Stimulated activated CD4-positive, alpha-beta T cell treated with anti-CD3 and anti-CD28 coated beads, Interleukin-2, amount 100 ng/mL, for 24 hours (primary cell): ENCODE measurements at places on chromosomes 11 and 22.
A peak's percentile ranks its signal among the peaks of the same experiment; 100 is the strongest.

- DNase-seq, result no peak
Observed at GRCh38 chr11:28227460-28227859, 119.3 kb downstream of the METTL15 start.

- DNase-seq, result no peak
Observed at GRCh38 chr11:130150790-130151189, 8.8 kb upstream of the ST14 start.

DNA sequence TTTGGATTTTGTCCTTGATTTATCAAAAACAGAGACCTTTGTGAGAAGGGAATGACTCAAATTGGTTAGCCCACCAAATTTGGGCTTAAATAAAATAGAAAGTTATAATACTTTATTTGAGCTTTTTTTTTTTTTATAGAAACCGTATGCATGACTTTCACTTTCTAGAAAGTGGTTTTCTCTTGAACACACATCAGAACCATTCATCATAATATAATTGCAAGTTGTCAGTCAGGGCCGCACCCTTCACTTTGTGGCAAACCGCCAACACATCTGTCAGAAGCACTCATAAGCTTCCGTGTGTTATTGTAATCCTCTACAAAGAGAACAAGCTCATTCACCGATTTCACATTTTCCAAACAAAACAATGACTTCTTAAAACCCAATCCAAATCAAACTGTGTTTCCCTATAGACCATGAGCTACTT lies 76.1 kb downstream of the SOX6 start:
- peak; percentile 2 for DNase-seq

DNA sequence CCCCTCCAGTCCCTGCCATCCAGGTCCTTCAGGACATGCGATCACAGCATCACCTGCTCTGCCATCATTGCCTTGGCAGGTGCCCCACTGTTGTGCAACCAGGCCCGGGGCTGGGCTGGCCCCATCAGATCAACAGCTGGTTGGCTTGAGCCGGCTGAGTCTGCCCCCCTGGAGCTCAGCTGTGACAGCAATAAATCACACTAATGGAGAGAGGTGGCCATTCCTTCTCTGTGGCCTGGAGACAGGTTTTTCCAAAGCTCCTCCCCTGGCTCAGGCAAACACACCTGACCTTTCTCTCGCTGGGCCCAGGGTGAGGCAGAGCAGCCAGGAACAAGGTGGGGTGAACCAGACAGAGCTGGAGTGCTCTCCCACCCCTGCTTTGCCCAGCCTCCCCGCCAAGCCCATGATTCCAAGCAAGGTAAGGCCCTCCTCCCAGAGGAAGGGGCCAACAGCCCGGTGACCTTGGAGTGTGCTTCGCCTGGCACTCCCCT lies 8.9 kb upstream of the FXYD2 start:
- DNase-seq, result peak; percentile 10

GRCh38 chr11:76419896-76420295 lies 24.9 kb upstream of the EMSY start:
- peak; percentile 10 for DNase-seq

- DNase-seq, result no peak
Observed at GRCh38 chr11:126123686-126124085, 61.0 kb upstream of the CDON start.

DNA sequence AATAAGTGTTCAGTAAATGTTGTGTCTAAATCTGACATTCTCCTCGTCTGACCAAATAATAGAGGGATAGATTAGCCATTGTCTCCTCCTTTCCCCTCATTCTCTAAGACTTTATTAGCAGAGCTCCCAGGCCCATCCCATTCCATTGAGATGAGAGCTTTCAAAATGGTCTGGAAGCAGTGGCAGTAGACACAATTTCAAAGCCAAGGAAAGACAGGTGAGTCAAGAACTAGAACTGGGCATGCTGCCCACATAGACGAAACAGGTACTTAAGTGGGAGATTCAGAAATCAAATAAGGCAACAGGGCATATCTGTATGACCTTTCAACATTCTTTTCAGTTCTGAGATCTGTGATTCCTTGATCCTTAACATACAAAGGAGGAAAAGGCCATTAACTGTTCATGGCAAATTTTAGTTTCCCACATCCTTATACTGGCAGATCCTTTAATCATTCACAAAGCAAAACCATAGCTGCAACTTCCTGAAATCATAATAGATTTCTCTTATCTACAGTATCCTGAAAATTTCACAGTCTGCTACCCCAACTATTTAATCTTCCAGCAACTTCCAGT lies 96.6 kb upstream of the KCNA4 start:
- no peak for DNase-seq

DNA sequence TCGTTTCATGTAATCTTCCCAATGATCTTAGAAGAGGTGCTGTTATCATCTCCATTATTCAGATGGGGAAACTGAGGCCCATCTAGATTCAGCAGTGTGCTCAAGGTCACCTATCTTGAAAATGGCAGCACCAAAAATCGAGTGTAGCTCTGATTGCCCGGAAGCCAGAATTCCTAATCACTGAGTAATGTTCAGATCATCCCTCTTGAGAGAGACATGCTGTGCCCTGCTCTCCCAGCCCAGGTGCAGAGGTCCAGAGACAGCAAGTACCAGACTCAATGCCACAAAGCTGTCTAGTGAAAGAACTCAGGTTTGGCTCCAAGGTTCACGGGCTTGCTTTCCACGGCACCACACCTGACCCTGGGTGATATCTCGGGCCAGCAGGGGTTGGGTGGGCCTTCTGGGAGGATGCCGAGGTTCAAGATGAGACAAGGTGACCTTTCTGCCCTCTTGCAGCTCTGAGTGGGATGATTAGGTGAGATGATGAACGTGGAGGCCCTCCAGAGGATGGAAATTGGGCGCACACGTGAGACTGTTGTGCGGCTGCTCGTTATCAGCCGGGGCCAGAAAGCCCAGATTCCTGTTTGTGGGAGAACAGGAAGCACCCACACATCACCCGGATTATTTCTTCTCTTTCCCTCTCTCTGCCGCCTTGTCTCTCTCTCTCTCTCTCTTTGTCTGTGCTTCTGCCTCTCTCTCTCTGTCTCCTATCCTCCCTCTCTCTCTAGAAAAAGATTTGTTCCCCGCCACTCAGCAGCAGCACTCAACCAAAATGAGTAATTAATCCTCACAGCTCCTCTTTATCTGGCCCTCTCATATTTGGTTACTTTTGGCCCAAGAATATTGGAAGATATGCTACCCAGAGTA lies 19.0 kb upstream of the RASD2 start:
- no peak for DNase-seq

DNA sequence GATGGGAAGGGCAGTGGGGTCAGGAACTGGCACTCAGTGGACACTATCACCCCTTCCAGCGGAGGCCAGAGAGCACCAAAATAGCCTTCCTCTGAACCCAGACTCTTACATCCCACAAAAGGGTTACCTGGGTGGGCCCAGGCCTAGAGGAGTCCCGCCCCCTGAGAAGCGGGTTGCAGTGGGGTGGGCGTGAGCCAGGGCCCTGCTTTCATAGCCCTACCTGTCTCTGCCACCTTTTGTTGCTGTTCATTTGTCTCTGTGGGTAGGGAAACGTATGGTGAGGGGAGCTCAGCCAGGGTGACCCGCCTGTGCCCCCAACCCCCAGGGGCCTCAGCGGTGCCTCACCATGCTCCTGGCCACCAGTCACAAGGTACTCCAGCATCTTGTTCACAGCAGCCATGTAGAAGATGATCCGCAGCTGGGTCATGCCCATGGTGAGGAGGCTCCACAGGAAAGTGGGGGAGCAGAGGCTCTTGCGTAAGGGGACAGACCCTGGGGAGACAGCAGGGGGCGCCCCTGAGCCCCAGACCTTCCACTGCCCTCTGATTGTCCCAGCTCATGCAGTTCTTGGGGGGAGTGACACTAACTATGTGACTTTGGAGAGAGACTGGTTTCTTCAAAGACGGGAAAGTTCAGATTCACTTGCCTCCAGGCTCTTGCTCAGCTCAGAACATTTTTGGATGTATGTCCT lies 24.0 kb downstream of the SLC43A1 start:
- DNase-seq, result peak; percentile 57

- peak; percentile 44 for DNase-seq
Observed at GRCh38 chr11:61587541-61587941, 6.7 kb upstream of the SYT7 start.

DNA sequence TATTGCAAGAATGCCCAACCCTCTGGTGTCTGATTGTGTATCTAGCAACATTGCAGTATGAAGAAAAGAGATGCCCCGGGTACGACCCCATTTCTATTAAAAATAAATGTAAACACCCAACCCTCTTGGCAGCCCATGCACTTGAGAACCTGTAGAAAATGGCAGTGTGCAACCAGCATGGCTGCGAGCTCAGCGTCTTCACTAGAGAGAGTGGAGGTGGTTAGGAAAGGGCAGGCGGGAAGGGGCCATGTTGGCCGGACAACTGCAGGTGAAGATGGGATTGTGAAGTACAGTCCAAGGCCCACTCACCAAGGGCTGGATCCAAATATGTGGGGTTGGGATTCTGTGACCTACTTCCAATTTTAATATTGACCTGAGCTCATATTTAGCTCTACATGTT lies 15.9 kb downstream of the PEX26 start:
- no peak for DNase-seq

- no peak for DNase-seq
Observed at GRCh38 chr11:115544422-115544948, 40.3 kb upstream of the CADM1 start.

DNA sequence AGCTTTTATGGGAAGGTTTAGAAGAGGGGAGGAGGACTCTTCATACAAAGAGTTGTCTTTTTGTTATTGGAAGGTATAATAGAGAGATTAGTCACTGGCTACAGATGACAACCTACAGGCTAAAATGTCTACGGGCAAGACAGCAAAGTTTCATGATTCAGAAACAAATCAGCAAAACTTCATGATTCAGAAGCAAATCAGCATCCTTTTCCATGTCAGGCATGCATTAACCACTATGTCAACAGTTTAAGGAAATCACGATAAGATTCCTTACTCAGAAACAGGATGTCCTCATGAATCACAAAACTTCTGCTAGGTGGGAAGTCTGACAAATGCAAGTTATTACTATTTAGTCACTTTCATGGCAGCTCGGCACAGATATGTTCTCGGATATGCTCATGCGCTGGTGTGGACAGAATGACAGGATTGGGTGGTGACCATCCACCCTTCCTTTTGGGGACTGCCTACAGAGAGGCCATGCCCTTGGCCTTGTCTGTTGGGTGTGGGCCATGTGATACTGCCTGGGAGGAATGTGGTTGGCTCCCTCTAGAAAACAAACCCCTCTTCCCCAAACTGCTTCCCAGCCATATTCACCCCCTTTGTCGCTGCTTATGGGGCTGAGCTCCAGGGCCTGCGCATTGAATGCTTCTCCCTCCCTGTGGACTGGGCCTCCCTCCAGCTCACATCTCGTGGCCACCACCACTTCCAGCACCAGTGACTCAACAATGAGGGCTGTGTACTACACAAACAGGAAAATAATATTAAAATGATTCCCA lies 10.1 kb downstream of the C11orf91 start:
- DNase-seq, result no peak

- peak; percentile 32 for DNase-seq
Observed at GRCh38 chr11:59172345-59173079, 580 bp downstream of the DTX4 start.

DNA sequence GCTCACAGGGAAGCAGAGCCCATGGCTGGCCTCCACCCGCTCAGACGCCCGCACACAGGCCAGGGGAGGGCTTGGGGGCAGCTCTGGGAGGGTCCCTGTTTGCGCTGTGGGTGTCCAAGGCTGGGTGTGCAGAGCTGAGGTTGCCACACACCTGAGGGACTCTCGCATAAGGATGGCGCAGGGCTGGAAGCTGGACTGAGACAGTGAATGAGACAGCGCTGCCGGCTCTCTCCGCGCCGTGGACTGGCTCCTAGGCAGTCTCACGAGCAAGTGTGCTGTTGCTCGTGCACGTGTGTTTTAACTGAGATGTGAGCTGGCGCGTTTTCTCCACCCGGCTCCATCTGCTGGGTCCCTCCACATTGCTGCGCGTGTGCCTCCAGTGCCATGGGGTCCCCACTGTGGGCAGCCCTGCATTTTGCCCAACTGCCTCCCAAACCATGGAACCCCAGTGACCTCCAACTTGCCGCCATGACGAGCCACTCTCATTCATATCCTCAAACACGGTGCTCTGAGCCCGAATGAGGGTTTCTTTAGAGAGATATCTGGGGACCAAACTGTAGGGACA lies 4.2 kb upstream of the BID start:
- DNase-seq, result no peak

DNA sequence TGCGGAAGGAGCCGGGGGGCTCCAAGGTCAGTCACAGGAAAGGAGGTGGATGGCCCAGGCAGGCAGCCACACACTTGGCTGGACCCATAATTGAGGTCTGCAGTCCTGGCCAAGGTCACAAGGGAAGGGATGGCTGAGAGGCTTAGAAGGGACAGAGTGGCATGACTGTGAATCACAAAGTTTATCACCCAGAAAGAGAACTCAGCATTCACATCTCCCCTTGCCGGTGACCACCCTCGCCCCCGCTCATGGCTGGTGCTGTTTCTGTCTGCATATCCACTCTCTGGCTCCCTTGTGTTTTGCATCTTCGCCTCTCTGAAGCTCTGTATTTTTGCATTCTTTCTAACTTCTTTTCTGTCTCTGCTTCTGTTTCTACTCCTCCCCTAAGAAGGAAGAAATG lies 117.5 kb downstream of the FEZ1 start:
- DNase-seq, result no peak

- DNase-seq, result no peak
Observed at GRCh38 chr11:106288822-106289387, 211.4 kb downstream of the AASDHPPT start.

- peak; percentile 97 for DNase-seq
Observed at GRCh38 chr11:68839054-68839865, 2.5 kb downstream of the CPT1A start.
